ENCODE measurements at places on chromosomes 1 and 21.

GRCh38 chr21:45142469-45143308 lies 68.3 kb downstream of the ADARB1 start:
- DNase-seq: no peak

GRCh38 chr21:44425895-44426662 lies 29.2 kb upstream of the LRRC3 start:
- DNase-seq: no peak

GRCh38 chr1:55012661-55013060 lies 13.9 kb downstream of the BSND start:
- DNase-seq: no peak

GRCh38 chr1:22641247-22641646 lies 2.2 kb upstream of the C1QC start:
- DNase-seq: no peak

DNA sequence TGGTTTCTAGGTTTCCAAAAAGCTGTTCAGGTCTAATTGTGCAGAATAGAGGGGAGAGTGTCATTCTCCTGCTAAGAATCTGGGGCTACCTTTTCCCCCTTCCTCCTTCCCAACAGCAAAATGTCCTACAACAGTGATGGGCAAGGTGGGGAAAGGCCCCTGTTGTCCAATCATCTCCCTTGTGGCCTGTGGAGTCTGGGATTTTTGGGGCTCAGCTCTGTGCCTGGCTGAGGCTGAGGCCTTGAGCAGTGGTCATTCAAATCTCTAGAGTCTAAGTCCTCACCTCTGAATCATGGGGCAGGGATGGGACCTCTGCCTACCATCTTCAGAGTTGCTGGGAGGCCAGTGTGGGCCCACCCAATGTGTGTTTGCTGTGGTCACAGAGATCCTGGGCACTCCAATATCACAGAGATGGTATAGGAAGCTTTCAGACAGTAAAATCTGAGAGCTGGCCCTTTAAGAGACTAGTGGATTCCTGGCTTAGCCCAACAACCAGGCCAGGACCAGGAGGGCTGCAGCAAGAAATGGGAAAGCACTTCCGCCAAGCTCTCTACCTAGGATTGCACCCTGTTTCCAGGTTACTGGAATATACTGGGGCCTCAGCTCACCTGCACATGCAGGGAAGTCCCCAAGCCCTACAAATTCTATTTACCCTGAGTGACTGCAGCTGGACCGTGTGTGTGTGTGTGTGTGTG lies 28.5 kb upstream of the TENT5C start:
- DNase-seq: no peak

Data from stimulated activated CD4-positive, alpha-beta T cell treated with anti-CD3 and anti-CD28 coated beads, TNF-alpha, amount 100 ng/mL, for 4 hours (primary cell).